ENCODE measurements at places on chromosomes 5 and 9.

- no peak for DNase-seq
These were observed 622.3 kb downstream of the MTRR start for GRCh38 chr5:8491254-8491653.

DNA sequence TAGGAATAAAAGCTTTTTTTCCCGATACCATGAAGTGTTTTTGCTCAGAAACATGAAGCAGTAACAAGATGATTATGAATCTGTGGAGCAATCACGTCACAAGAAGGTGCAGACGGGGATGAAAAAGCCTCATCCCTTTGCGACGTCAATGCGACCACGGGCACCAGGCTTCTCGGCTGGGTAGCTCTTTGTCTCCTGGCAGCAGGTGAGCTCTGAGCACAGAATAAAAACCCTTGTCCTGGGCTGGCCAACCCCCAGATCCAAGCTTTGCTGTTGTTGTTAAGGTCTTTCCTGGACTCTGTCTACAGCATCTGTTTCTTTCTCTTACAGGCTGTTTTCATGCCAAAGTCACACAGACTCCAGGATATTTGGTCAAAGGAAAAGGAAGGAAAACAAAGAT is 113.8 kb downstream of the ANKRD18B start:
- no peak for DNase-seq

- no peak for DNase-seq
These were observed 85.1 kb upstream of the GRHPR start for GRCh38 chr9:37337301-37337890.

- no peak for DNase-seq
These were observed 420.0 kb downstream of the SEMA5A start for GRCh38 chr5:9125852-9126251.

DNA sequence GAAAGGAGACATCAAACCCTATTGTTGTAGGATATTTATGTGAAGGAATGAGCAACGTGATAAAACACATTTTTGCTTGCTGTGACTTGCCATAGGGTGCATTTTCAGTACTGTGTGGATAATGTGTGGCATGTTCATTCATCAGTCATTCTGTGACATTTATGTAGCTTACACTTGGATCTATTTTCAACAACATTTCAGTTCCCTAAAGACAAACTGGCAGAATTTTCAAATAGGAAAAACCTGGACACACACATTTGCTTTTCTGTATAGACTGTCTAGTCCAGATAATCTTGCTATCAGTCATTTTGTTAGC is 127.7 kb downstream of the TMC1 start:
- DNase-seq = no peak

GRCh38 chr5:169374761-169375160 is 73.8 kb upstream of the SLIT3 start:
- no peak for DNase-seq

GRCh38 chr5:92939428-92939827 is 641.6 kb downstream of the NR2F1-AS1 start:
- DNase-seq = no peak

DNA sequence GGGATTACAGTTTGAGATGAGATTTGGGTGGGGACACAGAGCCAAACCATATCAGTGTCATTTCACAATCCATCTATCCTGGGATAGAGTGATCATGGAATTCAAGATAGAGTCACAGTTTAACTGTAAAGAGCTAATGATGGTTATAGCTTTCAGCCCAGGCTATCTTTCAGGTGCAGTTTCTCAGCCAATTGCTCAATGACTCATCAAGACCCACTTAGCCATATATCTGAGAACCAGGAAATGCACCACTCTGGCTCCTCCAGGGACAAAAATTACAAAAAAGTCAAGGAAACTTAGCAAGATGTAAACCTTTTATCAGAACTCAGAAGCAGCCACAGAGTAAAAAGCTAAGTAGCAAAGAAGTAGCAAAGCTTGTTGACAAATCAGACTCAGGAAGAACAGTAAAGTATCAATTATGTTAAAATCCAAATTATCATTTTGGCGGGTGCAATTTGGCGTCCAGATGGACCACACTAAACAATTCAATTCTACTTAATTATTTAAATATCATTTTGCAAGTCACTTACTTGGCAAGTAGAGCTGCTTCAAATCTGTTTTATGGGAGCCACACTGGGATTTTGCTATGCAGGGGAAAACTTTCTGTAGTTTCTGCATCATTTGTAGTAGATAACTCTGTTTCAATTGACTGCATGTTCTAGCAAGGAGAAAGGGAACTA is 169.4 kb downstream of the TLE1 start:
- no peak for DNase-seq

- DNase-seq = no peak
These were observed at the start of gene ARL14EPL for GRCh38 chr5:116032094-116032517. TSS of gene ARL14EPL (plus strand) at chr5:116032472. CDS start at chr5:116051466, 18,994 bp downstream.

- DNase-seq = no peak
These were observed 884.7 kb upstream of the ARRDC3 start for GRCh38 chr5:92267830-92268229.

DNA sequence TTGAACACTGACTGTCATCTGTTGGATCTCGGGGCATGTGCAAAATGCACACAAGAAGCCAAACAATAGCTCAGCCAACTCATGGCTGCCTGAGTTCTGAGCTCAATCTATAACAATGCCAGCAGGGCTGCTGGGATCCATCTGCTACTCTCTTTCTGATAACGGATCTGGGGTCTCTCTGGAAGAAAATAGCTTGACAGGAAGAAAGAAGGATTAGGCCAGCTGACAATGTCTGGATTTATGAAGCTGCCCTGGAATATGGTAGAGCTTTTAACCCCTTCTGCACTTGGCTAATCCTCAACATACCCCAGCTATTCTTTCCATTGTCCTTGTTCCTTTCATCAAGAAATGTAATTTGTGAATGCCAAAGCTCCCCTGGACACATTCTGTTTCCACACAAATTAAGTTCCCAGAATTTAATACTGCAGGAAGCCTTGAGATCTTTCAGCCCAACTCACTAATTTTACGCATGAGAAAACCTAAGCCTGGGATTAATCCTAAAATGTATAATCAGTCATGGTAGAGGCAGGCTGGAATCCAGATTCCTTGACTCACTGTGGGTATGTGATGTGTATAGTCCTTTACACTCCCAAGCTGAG is 62.7 kb upstream of the PCA3 start:
- DNase-seq = no peak

GRCh38 chr9:126456441-126457174 is 130.0 kb downstream of the MVB12B start:
- no peak for DNase-seq

- no peak for DNase-seq
These were observed 1098.7 kb upstream of the NUDT12 start for GRCh38 chr5:104661256-104661655.

DNA sequence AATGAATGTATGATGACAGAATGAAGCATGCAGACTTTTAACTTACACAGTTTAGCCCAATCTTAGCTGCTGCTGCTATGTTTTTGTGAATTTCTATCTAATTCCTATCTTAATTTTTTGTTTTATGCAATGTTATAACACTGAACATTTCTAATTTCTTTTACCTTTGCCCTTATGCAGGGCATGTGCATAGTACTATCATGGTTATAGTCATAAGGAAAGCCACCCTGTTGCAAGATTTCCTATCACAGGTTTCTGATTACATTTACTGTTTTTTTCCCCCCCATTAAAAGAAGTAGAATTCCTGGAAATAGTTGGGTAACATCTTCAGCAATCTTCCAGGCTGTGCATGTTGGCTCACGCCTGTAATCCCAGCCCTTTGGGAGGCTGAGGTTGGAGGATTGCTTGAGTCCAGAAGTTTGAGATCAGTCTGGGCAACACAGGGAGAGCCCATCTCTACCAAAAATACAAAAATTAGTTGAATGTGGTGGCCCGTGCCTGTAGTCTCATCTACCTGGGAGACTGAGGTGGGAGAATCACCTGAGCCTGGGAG is 164.4 kb downstream of the KDM4C start:
- DNase-seq = no peak

- DNase-seq = no peak
These were observed 9.9 kb downstream of the NR2F1 start for GRCh38 chr5:93592883-93593282.

DNA sequence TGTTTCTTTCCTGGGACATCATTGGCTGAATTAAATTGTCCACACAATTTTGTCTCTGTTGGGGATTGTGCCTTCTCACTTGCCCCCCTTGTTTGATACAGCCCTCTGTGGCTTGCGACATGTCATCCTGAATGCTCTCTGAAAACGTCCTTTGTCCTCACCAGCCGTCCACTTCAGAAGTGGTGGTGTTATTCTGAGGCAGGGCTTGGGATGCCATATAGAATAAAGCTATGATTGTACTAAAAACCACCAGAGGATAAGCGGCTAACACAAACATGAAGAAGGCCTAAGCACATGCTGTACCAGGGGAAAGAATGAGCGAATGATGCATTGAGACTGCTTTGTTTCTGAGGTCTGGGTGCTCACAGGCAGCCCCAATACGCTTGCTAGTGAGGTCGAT is 3.5 kb upstream of the SNX30 start:
- no peak for DNase-seq

- no peak for DNase-seq
These were observed 58.1 kb upstream of the PANK3 start for GRCh38 chr5:168637281-168637680.

DNA sequence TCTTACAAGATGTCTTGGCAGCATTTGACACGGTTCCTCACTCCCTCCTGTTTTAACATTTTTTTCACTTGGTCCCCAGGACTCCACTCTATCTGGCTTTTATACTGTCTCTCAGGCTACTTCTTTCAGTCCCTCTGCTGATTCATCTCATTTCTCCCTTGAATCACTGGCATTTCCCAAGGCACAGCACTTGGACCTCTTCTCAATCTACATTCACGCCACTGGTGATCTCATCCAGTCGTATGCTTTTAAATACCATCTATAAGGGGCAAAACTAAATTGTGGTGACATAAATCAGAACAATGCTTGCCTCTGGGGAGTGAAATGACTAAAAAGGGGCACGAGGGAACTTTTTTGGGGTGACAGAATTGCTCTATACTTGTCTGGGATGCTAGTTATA is 47.1 kb downstream of the MAPKAP1 start:
- no peak for DNase-seq

GRCh38 chr5:43192558-43193180 is 644 bp downstream of the NIM1K start:
- DNase-seq = no peak

DNA sequence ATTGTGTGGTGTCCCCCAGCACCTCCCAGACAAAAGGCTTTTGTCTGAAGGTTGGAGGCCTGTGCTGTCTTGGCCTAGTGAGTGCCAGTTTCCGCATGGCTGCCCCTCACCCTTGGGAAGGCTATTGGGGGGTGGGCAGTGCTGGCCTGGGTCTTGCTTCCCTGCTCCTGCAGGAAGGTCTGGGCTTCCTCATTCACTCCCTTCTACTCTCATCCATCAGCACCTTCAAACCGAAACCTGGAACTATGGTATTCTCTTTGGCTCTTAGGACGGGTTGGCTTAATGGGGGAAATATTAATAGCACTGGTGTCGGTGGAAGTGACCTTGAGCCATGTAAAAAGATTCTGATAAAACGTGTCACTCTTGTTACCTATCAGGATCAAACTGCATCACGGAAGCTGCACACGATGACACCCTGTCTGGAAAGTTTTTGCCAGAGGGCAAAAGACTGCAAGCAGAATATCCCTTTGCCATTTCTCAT is 34.0 kb upstream of the GLRX start:
- no peak for DNase-seq

DNA sequence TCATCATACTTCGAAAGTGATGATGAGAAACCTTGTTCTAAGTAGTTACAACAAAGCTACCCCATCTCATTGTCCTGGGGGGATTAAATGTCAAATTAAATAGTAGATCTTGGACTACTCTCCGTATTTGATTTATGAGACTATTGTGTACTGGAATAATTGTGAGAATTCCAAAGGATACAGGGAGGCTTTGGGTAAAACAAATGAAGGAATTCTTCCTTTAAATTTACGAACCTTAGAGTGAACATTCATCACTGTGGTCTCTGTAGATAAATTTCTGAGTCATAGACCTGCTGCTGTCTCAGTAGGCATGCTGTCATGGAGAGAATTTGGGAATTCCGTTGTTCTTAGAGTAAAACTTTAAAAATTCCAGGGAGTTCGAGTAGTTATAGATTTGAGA is 836.2 kb downstream of the DNAH5 start:
- DNase-seq = no peak

DNA sequence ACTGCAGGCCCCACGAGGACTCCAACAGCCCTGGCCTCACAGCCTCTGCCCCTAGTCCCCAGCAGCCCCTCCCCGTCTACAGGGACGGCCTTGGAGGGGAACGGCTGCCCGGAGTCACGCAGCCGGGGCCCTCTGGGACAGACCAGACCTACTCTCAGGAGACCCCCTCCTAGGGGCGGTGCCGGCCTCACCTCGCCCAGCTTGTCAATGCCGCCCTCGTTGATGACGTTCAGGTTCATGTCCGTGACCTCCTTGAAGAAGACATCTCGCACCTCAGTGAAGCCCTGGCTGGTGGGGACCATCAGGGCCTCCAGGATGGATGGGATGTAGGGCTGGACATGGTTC is 58.6 kb downstream of the LRSAM1 start:
- DNase-seq = no peak

DNA sequence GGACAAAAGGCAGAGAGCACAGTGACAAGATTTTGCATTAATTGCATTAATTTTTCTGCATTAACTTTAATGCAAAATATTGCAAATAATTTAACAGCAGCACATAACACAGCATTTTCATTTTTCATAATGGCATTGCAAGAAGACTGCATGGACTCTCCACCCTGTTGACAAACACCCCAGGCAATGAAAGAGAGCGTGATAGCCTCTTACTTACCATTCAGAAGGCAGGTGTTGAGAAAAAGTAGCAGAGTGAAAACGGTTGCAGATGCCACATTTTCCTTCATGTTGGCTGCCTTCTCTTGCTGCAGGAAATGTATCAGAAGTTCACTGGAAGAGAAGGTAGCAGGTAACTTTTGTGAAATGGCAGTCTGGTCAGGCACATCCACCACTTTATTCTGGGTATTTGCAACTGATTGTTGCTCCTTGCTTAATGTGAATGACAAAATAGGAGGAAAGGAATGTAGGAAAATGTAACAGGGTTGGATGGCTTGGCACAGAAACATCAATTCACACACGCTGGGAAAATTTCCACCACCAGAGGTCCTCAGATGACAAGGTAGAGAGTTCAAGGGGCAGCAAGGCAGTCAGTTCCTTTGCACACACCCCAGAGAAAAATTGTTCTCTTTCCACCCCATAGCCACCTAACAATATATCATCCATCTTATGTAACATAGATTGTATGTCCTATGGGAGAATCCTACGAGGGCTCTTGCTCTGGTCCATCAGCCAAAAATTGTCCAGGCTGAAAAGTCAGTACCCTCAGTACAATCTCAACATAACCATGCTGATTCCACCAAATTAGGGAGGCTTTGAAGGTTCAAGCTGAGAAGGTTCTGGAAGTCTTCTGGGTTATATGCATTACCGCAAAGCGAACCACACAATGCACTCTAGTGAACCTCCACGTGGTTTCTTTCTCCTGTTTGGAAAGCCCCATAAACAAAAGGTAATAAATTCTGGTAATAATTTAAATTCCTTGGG is 41.9 kb upstream of the AGXT2 start:
- peak; percentile 5 for DNase-seq

- no peak for DNase-seq
These were observed 27.6 kb downstream of the TPD52L3 start for GRCh38 chr9:6355728-6356127.

All from stimulated activated CD4-positive, alpha-beta T cell treated with anti-CD3 and anti-CD28 coated beads, Interleukin-15, amount 100 ng/mL, for 1 hour (primary cell).